ENCODE measurements at places on chromosomes 6 and 20.

- no peak for DNase-seq
These were observed 381 bp upstream of the PEX7 start for GRCh38 chr6:136822046-136822375.

GRCh38 chr6:153634416-153634815 is 404.6 kb upstream of the OPRM1 start:
- DNase-seq: no peak

DNA sequence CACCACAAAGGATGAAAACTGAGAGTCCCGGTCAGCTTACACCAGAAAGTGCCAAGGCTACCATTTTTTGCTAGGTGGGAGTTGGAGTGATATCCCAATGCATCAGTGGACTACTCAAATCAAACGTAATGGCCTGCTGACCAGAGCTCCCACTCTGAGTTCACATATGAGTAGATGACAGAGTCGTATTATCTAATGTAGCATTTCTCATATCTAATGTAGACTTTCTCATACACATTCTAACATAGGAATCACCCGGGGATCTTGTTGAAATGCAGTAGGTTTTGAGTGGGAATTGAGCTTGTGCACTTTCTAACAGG is 38.4 kb upstream of the FUCA2 start:
- DNase-seq: no peak

DNA sequence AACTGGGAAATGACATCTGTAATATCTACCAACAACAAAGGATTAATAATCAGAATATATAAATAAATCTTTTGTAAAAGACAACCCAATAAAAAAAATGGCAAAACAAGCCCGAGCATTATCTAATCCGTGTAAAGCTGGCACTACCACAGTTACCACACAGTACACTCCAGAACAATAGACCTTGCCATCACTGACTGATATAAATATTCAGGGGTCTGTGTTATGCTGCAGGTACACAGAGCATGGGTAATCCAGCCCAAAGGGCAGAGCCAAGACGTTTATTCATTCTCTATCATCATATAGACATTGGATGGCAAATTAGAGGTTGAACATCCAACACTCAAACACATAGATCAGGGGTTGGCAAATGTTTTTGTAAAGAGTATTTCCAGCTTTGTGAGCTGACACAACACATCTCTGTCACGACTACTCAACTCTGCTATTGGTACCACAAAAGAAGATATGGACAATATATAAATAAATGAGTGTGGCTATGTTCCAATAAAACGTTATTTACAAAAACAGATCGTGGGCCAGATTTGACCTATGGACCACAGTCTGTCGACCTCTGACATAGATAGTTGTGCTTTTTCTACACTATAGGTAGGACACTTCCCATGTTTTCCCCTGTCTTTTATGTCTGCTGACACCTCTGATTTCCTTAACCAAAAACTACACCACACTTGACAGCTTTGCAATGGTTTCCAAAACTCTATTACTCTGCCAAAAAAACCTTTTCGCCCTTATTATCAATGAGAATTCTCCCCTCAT is 4.5 kb downstream of the NCOA6 start:
- DNase-seq: no peak

DNA sequence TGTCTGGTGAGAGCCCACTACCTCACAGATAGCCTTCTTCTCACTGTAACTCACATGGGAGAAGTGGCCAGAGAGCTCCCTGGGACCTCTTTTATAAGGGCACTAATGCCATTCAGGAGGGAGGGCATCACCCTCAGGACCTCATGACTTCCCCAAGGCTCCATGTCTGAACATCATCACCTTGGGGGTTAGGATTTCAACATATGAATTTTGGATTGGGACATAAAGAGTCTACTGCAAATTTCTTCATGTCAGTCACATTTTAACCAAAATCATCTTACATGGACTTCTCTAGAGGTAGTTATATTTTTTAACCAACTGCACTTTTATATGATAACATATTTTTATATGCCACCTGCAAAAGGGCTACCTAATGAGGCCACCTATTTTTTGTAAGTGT is 324.7 kb downstream of the PLCB1 start:
- DNase-seq: no peak

DNA sequence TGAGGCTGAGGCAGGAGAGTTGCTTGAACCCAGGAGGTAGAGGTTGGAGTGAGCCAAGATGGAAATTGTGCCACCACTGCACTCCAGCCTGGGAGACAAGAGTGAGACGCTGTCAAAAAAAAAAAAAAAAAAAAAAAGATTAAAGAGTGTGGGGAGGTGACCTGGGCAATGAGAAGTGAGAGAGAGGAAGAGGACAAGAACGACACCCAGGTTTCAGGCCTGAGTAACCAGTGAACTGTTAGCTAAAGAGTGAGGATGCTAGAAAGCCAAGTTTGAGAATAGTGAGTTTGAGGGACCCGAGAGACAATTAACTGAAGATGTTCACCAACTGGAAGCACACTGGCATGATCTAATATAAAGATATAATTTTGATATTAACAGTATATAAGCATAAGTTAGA is 85.4 kb upstream of the TNFAIP3 start:
- DNase-seq: no peak

DNA sequence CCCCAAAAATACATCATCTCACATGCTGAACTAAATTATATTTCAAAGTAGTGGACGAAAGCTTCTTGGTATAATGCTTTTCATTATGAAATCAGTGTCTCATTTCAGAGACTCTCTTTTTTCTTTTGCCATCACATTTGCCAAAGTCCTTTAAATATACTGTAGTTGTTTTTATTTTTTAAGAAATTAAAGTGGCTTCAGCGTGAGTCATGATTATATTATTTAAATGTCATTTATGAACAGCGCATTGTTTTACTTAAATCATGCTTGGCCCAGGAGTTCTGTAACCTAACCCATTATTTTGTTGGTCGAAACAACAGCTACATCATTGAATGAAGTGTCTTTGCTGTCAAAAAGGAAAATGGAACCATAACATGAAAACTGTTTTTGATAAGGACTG is 100.9 kb downstream of the CD109 start:
- no peak for DNase-seq

DNA sequence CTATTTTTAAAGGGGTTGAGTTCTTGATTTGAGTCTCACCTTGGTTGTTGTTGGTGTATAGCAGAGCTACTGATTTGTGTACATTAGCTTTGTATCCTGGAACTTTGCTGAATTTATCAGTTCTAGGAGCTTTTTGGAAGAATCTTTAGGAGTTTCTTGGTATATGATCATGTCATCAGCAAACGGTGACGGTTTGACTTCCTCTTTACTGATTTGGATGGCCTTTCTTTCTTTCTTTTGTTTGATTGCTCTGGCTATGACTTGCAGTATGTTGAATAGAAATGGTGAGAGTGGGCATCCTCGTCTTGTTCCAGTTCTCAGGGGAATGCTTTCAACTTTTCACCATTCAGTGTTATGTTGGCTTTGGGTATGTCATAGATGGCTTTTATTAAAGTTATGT is 64.0 kb downstream of the CDYL start:
- DNase-seq: peak; percentile 49

DNA sequence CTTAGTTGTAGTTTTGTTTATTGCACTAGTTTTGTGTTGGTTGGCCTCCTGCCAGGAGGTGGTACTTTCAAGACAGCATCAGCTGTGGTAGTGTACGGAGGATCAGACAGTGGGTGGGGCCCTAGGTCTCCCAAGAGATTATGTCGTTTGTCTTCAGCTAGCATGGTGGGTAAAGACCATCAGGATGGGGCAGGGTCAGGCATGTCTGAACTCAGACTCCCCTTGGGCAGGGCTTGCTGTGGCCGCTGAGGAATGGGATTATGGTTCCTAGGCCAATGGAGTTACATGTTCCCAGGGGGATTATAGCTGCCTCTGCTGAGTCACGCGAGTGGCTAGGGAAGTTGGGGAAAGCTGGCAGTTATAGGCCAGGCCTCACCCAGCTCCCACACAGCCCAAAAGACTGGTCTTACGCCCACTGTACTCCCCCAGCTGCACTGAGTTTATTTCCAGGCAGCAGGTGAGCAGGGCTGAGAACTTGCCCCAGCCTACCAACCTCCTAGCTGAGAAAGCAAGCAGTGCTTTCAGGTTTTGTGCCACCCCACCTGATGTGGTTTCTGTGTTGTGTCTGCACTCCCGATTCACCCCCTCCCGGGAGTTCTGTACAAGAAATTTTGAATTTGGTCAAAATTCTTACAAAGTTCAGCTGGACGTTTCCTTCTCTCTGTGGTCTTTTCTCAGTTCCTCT is 24.7 kb downstream of the ZSCAN31 start:
- no peak for DNase-seq

DNA sequence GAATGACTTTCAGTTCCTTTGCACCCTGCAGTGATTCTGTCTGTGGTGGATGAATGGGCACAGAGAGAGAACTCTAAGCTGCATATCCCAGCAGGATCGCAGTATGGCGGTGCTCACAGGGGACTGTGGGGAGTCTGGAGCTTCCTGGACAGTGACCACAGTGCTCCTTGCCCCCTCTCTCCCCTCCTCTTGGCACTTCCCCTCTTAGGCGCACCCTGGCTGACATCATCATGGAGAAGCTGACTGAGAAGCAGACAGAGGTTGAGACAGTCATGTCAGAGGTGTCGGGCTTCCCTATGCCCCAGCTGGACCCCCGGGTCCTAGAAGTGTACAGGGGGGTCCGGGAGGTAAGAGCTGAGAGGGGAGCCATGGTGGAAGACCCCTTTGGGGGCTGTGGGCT is 8.6 kb downstream of the BYSL start:
- no peak for DNase-seq

GRCh38 chr20:38877483-38877882 is 48.7 kb upstream of the FAM83D start:
- DNase-seq: no peak

DNA sequence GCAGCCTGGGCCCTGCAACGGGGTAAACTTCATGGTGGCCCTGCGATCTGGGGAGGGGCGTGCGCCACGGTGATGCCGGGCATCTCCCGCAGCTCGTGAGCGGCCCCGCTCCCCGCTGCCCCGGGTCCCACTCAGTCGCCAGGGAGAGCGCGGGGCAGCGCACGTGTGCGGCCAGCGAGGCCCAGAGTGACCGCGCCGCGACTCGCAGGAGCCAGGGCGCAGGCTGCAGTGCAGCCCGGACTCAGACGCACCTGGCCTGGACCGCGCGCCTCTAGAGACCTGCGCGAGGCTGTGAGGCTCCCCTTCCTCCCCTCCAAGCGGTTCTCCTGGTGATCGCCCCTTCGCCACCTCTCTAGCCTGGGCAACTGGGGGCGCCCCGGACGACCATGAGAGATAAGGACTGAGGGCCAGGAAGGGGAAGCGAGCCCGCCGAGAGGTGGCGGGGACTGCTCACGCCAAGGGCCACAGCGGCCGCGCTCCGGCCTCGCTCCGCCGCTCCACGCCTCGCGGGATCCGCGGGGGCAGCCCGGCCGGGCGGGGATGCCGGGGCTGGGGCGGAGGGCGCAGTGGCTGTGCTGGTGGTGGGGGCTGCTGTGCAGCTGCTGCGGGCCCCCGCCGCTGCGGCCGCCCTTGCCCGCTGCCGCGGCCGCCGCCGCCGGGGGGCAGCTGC is 652 bp downstream of the BMP6 start:
- peak; percentile 48 for DNase-seq

- DNase-seq: no peak
These were observed 35.0 kb downstream of the SYTL3 start for GRCh38 chr6:158684745-158685324.

- no peak for DNase-seq
These were observed 4.8 kb upstream of the RBPJL start for GRCh38 chr20:45301824-45302271.

- no peak for DNase-seq
These were observed 136.9 kb upstream of the SUPT3H start for GRCh38 chr6:45514454-45515230.

DNA sequence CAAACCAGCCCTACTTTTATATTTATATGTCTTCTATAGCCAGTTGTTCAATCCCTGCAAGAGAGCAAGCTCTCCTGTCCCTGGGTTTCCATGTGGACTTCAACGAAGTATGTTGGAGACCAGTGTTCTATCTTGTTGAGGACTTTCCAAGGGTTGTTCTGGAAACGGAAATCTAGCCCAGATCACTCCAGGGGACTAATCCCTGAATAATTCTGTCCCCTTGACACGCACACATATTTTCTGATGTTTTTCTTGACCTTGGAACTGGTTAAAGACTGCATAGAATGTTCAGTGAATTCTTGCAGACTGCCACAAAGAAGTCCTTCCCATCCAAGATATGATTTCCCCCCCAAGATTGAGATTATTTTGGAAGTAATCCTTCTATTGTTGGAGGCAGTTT is 9.5 kb upstream of the MYLK2 start:
- no peak for DNase-seq

DNA sequence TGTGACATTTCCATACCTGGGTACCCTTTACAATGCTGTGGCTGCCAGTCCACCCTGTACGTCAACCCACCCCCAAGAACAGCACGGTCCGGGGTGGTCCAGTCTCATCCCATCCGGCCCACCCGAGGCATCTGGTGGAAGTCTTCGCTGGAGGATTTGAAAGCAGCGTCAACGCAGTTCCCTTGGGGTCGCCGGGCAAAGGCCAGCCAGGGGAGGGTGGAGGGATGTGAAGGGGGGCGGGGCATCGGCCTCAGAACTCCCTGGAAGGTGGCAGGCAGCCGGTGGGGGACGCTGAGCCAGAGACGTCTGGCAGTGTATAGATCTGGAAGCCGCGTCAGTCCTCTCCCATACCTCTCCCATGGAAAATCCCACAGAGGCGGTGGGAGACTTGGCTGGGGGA is 1944.0 kb upstream of the DEFB115 start:
- DNase-seq: no peak

GRCh38 chr6:70315079-70315751 is 12.3 kb upstream of the COL9A1 start:
- no peak for DNase-seq

DNA sequence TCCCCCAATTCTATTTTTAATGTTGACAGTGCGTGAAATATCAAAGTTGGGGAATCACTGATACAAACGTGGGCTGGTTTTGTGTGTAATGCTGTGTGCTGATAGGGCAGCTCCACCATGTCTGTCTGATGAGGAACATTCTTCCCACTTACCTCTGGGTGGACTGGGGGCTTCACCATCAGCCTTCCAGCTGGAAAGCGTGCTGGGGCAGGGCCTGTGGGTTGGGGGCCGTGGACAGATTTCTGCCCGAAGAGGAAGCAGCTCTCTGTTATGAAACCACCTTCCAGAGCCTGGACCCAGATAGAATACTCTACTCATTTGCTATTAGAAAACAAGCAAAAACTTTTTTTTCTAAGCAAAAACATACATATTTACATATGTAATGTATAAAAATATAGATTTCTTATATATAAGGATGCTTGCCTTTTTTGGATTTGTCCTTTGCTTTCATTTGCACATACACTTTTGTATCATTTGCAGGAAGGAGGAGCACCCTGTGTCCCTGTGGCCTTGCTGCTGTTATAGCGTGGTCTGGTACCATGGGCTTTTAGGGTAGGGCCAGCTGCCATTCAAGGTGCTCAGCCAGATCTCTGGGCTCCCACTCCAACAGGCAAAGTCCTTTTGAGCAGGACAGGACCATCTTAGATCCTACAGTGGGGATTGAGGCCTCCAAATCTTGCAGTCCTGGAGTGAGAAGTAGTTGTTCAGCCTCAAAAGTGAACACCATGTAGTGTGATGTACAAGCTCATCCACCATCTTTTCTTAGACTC is 48.1 kb downstream of the DUSP22 start:
- no peak for DNase-seq

Data from KBM-7 (cell line).